ENCODE measurements at places on chromosomes 13 and 19.

DNA sequence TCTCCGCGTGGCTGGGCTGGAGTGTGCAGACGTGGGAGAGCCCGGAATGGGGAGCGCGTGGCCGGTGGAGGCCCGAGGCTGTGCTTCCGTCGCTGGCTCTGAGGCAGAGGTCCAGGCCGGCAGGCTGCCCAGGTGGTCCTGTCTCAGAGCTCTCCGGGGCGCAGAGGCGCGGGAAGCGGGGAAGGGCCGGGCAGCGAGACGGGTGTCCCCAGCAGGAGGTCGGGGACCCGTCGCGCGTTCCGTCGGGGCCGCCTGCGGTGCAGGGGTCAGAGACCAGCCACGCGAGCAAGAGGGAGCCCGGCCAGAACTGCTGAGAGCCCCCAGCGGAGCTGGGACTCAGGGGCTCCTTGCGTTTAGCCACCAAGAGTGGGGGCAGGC, 1.3 kb upstream of the C1QTNF9 start:
- no peak for DNase-seq

- no peak for DNase-seq
These were observed 6.9 kb upstream of the FBXL3 start for GRCh38 chr13:77033717-77034302.

DNA sequence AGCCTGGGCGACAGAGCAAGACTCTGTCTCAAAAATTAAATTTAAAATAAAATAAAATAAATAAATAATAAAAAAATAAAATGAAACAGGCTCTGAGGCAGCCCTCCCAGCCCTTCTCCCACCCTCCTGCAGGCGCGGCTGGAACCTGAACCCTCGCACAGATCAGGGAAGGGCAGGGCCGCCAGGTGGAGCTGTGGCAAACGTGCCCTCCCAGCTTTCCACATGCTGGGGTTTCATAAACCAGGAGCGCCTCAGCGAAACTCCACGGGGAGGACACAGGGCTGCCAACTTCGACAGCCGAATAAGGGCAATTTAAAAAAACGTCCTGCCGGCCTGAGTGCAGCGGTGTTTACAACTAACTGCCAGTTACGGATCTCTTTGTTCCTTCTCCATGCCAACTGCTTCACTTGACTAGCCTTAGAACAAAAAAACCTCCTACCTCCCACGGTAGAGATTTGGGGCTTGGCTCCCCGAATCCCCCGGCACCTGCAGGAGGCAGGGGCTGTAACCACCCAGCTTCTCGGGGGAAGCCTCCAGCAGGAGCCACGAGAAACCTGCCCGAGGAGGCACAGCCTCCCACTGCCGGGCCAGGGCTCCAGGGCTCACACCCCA, 15.9 kb downstream of the ZNF787 start:
- no peak for DNase-seq

- no peak for DNase-seq
These were observed 328.2 kb downstream of the HS6ST3 start for GRCh38 chr13:96417939-96418685.

DNA sequence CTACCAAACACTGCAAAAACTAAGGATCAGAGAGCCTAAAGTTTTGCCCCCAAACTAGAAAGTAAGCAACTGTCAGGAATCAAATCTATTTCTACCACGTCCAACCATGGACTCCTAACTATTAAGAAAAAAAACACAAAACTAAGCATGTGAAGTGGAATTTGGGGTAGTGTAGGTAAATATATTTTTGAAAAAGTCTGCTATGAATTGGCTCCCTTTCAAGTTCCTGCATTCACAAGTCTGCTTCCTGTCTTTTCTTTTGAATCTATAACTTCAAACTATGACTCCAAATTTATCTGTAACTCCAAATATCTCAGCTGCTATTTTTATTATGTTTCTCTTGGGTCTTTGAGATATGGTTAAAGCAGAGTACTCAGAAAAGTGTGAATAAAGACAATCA, 47.0 kb downstream of the PCDH9 start:
- DNase-seq = no peak

GRCh38 chr19:5045029-5045428, 76.1 kb downstream of the KDM4B start:
- DNase-seq = no peak

GRCh38 chr19:14786421-14786851, 8.1 kb upstream of the ADGRE2 start:
- DNase-seq = peak; percentile 41

GRCh38 chr13:60924856-60925255, 490.8 kb downstream of the PCDH20 start:
- no peak for DNase-seq

GRCh38 chr13:53778937-53779336, 750.3 kb downstream of the OLFM4 start:
- DNase-seq = no peak

GRCh38 chr19:7505682-7506384, 10.1 kb upstream of the ZNF358 start:
- DNase-seq = no peak

- DNase-seq = peak; percentile 74
These were observed 6.4 kb downstream of the KLF16 start for GRCh38 chr19:1856698-1857603.

- no peak for DNase-seq
These were observed 476.3 kb upstream of the SLITRK1 start for GRCh38 chr13:84358601-84359000.

GRCh38 chr13:46555722-46556417, 2.9 kb downstream of the LRCH1 start:
- DNase-seq = no peak

DNA sequence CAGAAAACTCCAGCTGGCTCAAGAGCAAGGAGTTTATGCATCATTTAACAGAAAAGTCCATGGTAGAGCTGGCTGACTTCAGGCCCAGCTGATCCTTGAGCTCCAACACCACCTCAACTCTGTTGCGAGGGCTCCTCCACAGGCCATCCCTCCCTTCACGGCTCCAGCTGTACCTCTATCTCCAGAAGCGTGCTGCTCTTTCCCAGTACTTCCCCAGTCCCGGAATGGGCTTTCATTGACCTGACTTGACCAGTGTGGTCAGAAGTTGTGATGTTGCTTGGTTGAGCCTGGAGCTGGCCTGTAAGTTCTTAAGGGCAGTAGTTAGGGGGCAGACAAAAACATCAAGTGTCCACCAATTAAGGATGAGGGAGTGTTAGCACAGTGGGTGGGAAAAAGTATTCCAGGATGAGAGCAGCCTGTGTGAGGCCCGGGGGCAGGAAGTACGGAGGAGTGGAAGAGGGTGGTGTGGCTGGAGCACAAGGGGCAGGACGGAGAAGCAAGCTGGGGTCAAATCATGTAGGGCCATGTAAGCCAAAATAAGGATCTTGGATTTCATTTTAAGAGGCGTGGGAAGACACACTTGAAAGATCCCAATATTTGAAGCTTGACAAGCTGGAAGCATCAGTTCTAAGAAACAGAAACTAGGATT, 24.0 kb downstream of the SKA3 start:
- DNase-seq = no peak

DNA sequence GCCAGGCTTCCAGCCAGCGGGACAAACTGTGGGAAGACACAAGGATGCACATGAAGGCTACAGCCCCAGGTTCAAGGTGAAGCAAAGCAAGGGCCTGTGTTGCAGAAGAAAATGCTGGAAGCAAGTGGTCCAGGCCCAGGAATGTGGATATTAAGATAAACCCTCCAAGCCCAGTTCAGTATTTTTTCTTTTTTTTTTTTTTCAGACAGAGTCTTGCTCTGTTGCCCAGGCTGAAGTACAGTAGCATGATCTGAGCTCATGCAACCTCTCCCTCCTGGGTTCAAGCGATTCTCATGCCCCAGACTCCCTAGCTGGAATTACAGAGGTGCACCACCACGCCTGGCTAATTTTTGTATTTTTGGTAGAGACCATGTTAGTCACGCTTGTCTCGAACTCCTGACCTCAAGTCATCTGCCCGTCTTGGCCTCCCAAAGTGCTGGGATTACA, 4.4 kb downstream of the PRDX2 start:
- DNase-seq = no peak

- DNase-seq = peak; percentile 81
These were observed at the start of gene PEX11G for GRCh38 chr19:7488736-7489353. TSS of gene PEX11G (minus strand) at chr19:7489035. CDS start at chr19:7489010, 25 bp downstream.

DNA sequence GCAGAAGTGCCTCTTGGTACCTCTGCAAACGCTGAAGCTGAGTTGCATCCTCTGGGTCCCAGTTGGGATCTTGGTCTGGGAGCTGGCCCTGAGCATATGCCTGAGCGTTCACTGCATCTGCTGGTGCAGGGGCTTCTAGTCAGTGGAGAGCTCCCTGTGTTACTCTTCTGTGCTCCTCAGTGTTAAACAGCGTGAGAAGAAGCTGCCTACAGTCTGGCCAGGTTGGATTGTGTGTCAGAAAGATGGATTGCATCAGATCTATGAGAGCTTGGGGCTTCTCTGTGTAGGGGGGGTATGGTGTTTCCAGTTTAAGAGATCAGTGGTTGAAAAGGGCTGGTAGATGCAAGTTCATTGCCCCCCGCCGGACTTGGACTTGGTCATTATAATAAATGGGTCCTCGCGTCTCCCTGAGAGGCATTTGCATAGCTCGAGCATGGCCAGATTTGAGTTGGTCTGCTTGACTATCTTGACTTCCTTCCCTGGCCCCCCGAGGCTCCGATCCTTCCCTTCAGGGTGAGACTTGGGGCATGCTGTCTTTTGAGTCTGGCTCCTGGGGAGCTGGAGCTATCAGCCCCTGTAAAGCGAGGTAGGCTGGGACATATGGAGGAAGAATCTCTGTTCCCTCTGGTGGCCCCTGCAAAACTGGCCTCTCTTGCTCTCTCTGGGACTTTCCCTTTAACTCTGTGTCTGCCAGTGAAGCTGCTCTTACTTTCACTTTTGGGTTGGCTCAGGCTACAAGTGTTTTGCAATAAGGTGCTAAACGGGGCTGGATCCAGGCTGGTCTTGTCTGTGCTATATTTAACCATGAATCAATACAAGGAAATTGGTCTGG, 52.9 kb downstream of the OR10H4 start:
- DNase-seq = peak; percentile 72

GRCh38 chr19:34150558-34150957, 21.7 kb upstream of the LSM14A start:
- DNase-seq = no peak

DNA sequence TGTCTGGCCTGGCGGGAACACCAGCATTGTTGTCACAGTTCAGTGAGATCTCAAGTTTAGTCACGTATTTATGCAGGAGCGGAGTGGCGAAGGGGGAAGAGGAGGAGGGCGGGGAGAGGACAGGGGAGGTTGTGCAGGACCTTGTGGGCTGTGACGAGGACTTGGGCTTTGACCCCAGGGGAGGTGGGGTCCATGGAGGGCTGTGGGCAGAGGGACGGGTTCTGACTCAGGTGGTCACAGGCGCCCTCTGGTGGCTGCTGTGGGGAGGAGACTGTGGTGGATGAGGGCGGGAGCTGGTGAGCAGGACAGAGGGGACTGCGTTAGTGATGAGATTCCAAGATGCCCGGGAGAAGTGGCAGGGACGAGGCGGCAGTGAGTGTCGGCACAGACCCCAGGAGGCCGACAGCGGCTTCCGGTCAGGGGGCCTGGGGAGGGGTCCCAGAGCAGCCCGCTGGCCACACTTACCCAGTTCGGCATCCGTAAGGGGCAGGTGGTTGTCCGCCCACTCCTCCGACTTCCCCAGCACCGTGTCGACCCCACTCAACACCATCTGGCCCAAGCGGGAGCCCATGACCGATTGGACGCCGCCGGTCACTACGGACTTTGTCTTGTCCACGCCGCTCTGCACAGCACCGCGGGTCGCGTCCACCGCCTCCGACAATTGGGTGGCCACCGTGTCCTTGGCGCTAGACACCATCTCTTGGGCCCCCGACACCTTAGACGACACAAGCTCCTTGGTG, 15.7 kb downstream of the PLIN3 start:
- peak; percentile 49 for DNase-seq

GRCh38 chr13:112055036-112055914, 11.7 kb upstream of the SOX1 start:
- DNase-seq = no peak

GRCh38 chr19:541699-542098, 2.2 kb upstream of the GZMM start:
- DNase-seq = no peak

- peak; percentile 89 for DNase-seq
These were observed 20.9 kb downstream of the POU2F2 start for GRCh38 chr19:42111384-42111783.

- no peak for DNase-seq
These were observed 97.5 kb downstream of the INSR start for GRCh38 chr19:7196763-7197118.

- DNase-seq = peak; percentile 67
These were observed 11.7 kb downstream of the CIC start for GRCh38 chr19:42280815-42281145.

GRCh38 chr19:44904426-44904994, 1.1 kb upstream of the APOE start:
- no peak for DNase-seq

DNA sequence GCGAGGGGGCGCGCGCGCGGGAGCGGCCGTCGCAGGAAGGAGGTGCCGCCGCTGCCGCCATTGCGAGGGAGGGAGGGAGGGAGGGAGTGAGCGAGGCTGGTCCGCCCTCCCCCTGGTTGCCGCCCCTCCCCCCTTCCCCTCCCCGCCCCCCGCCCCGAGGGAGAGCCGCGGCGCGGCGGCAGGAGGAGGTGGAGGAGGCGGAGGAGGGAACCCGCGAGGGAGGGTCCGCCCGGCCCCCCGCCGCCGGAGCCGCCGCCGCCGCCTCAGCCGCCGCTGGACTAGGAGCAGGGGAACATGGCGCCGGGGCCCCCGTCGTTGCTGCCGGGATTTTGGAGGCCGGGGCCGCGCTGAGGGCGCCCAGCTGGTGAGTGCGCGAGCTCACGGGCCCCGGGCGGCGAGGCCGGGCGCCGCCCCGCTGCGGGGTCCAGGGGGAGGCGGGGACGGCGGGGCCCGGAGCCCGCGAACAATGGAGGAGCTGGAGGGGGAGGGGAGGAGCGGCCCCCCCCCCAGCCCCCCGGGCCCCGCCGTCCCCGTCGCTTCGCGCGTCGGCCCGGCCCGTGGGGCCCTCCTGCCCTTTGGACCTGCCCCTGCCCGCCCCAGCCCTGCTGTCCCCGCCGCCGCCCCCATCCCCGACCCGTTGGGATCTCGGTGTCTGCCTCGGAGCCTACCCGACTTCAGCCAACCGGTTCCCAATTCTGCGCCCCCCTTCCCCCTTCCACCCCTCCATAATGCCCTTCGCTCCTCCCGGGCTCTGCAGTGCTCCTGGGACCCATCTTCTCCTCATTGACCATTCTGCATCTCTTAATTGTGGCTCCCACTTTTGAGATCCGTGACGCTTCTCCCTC, at the start of gene ARHGAP35:
Gene ARHGAP35 (plus strand): TSS at position 152 of the 845 bp plus-strand sequence. CDS start 57,679 bp downstream, outside the sequence.
- no peak for DNase-seq

DNA sequence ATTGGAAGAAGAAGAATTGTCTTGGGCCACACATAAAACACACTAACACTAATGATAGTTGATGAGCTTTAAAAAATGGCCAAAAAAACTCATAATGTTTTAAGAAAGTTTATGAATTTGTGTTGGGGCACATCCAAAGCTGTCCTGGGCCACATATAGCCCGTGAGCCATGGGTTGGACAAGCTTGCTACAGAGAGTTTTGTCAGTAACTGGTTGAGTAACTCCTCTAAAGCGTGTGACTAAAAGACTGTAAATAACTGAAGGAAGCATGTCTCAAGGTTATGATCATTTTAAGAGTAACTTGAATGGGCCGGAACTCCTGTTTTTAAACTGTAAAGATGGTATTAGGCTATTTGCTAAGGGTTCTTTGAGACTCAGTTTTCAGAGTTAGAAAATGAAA, 118.0 kb downstream of the KL start:
- DNase-seq = no peak

GRCh38 chr13:110965038-110965754, 50.3 kb upstream of the ANKRD10 start:
- DNase-seq = peak; percentile 90

All from RPMI7951 (cell line).